RWPE1 (cell line): ENCODE measurements at places on chromosomes 5 and 9.

DNA sequence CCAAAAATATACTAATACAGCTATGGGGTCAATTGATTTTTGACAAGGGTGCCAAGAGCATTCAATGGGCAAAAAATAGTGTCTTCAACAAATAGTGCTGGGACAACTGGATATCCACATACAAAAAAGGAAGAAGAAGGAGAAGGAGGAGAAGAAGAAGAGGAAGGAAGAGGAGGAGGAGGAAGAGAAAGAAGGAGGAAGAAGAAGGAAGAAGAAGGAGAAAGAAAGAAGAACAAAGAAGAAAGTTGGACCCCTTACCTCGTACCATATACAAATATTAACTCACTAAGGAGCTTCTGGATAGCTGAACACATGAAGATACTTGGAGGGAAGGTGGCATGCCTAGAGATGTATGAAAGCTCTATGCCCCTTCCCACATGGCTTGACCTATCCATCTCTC, 17.2 kb upstream of the DELE1 start:
- no peak for DNase-seq

DNA sequence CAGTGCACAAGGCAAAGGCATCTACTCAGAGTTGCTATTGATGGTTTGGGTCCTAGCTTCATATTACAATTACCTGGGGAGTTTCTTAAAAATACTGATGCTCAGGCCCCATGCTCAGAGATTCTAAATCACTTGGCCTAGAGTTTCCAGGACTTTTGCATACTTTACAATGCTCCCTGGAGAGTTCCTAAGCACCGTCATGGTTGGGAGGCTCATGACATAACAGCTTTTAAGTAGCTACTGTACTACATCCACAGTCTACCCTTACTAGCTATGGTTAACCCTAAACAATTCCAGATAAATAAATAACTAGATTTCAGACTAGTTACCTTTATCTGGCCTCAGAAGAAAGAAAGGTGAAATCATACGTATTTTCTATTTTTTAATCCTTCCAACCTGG, 414.4 kb downstream of the PDE4D start:
- DNase-seq = no peak

DNA sequence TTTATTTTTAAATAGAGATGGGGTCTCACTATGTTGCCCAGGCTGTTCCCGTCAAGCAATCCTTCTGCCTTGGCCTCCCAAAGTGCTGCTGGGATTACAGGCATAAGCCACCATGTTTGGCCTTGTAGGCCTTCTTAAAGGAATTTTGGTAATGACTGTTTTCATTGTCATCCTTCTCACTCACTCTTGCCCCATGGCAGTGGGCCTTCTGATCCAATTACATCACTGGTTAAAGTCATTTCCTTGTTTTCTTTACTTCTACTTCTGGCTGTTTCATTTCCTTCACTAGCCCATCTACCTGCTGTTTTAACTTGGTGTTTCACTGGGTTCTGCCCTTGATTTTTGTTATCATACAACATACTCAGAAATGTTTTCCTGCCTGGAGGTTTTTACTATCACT, 20.1 kb upstream of the NIM1K start:
- no peak for DNase-seq

- no peak for DNase-seq
These were observed 33.0 kb downstream of the KIF4B start for GRCh38 chr5:155046591-155046990.
